ENCODE measurements at places on chromosomes 6 and 20.

DNA sequence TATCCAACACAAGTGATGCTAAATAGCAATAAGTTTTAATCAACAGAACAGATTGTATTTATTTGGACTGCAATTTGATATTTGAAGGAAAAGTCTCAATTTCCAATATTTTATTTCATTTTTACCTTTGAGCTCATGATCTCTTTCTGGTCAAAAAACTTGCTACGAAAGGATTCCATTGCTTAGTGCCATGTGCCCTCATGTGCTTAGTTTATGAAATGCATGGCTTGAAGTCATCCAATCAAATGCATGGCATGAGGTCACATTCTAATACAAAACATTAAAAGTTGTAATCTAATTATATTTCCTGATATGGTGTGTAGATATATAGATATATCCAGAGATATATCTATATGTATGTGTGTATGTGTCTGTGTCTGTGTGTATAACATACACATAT is 321.2 kb upstream of the ADGRB3 start:
- no peak for DNase-seq

- DNase-seq, result peak; percentile 96
These were observed 315.4 kb upstream of the SASH1 start for GRCh38 chr6:148027201-148027600.

DNA sequence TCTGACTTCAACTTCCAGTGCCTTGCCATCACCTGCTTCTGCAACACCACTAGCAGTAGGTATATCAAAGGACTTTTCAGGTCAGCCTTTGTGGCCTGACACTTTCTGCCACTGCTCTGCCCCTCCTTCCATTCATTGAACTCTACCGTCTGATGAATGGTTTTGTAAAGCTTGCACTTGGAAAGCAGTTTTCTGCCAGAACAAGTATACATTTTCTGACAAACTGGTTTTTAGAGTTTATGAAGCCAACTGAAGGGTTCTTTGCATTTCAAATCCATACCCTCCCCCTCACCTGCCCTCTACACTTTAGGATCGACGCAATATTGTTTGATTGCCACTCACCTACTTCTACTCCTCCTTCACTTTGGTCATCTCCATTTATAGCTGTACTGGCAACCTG is 603.1 kb downstream of the HACE1 start:
- DNase-seq, result no peak

GRCh38 chr6:3835055-3835731 is 14.0 kb upstream of the FAM50B start:
- no peak for DNase-seq

DNA sequence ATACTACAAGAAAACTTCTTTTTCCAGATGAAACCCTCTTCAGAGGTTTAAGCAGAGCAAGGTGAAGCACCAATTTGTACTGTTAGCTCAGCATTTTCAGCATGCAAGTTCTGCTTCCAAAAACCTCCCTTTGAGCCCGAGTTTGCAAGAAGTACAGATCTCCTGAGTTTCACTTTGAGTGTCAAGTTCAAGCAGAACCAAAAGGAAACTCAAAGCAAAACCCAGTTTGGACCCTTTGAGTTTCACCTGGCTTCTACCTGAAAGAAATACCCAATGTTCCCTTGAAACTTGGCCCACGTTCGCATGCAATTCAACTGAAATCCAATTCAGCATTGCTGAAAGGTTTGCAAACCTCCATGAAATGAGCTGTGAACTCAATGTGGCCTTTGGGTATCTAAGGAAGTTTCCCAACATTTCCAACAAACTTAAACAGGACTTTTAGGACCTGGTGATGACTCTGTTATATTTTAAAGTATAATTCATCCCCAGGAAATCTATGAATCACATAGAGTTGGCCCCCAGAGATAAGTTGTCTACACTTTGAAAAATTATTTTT is 62.9 kb upstream of the HBS1L start:
- no peak for DNase-seq

- peak; percentile 5 for DNase-seq
These were observed 370.8 kb upstream of the BTBD3 start for GRCh38 chr20:11546939-11547338.

DNA sequence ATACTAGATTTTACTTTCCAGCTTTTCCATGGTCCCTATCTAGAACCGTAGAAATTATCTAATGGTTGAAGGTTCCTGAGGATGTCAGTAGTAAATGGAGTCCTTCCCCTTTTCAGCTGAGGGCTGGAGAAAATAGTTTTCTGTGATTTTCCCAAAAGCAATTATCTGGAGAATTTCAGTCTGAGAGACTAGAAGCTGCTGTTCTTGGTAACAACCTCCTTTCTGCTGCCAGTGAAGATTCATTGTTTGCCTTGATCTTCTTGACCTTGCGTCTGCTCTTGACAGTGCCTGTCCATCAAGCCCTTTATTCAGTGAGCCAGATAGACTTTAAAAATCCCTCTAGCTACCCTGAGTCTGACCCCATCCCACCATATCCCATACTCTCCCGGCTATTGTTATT is 73.1 kb downstream of the PHACTR2 start:
- DNase-seq, result no peak

- DNase-seq, result no peak
These were observed 84.1 kb upstream of the SIRPA start for GRCh38 chr20:1810926-1811620.

DNA sequence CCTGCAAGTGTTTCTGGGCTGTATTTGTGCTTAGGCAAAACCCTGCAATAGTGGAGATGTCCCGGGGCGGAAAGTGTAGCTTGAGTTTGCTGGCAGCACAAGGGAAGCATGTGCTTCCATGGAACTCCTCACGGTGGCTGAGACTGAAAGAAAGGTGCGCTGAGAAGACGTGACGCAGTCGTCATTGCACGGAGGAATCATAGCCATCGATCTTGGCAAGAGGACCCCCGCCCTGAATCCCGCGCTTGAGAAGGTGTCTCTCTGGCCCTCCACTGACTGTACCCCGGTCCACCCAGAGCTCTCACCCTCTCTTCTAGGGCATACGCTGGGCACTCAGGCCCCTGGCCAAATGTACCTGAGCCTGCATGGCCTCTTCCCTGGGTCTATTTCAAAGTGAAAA is 1081.8 kb upstream of the DEFB115 start:
- DNase-seq, result no peak

DNA sequence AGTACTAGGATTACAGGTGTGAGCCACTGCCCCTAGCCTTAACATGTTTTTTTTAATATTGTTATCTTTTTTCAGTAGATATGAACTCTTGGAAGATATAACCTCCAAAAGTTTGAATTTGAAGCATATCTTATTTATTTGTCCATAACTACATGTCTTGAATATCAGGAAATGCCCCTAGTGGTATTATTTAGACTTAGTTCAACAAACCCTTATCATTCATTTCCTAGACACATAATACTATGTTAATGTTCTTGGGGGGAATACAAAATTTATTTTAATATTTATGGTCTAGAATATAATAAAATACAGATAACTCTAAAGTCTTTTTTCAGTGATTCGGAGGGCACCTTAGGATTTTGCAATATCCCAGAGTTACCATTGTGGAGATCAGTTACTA is 160.7 kb downstream of the HACE1 start:
- DNase-seq, result no peak

- DNase-seq, result no peak
These were observed 1024.3 kb upstream of the EYS start for GRCh38 chr6:66731310-66731709.

DNA sequence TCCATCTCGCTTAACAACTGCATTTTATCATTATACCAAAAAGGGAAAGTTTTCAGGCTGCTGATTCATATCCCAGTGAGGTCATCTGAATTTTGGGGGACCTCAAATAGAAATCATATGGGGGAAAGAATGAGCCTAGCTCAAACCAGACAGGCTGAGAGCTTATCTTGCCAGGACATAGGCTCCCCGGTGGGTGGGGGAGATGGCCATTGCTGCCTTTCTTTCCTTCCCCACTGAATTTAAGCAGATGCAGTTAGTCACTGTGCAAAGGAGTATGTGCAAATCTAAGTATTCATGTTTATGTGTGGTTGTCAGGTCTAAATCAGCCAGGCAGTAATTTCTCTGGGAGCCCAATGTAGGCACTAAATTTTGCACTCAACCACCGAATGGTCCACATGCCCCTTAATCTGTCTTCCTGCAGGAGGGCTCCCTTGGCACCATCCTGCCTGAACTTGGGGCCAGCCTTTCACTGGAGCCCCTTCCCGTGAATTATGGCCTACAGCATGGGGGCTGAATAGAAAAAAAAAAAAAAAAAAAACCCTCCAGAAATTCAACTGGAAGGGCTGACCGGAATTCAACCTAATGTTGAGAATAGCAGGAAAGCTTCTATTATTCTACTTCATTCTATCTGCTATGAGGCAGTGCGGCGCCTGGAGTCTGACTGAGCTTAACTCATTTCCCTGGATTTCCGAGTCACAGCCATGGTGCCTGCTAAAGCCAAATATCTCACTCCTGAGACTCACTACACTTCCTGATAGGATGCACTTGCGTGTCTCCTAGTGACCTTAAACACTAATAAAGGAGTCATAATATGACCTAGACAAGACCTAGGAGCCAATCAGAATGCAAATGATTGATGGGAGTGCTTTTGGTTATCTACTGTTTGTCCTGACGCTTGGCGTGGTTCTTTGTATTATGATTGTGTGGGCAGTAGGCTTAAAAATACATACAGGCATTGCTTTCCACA is 161.5 kb upstream of the HEY2 start:
- DNase-seq, result no peak

DNA sequence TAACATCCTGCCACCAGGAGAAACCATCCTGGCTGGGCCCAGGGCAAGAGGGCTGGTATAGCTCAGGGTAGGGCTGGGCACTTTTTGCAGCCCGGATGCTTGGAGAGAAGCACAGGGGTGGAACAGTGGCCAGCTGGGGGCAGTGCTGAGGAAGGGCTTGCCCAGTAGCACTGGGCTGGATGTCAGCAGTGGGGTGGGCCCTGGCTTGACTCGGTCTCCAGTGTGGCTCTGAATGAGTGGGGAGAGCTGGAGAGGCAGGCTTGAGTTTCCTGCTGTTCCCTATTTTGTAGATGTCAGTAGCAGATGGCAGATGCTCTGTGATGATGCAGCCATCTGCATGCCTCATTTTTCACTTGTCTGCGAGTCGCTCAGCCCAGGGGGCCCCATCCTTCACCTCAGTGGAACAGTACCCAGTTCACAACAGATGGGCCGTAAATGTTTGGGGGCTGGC is 56.3 kb upstream of the TULP1 start:
- no peak for DNase-seq

- DNase-seq, result no peak
These were observed 8.7 kb upstream of the TBX18 start for GRCh38 chr6:84773133-84773430.

DNA sequence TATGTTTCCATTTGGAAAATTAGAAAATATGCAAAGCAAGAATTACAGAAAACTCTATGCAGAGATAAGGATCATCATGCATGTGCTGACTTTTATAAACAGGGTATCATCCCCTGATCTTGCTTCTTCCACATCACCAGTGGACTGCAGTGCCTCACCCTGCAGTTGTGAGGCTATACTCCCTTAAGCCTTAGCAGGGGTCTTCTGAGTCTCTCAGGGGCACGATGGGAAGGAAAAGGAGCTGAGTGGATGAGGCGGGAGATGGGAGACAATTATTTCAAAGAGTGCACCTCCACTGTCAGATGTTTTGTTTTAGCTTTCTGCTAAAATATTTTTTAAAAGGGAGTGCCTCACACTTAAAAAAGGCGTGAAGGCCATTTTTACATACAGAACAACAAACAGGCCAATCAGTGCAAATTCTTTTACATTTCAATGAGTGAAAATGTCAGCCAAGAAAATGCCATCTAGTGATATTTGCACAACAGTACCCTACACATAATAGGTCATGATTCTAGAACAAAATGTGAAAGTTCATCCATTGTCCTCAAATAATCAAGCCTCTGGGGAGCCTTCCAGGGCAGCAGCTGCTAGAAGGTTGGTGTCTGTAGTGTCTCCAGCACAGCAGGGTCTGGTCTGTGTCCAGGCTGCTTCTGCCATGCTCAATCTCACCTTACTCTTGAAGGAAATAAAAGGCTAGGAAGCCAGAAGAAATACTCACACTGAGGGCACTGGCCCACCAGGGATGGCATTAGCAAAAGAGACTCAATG is 13.2 kb upstream of the SERPINB9 start:
- DNase-seq, result no peak

GRCh38 chr6:137661601-137662000 is 167.4 kb upstream of the OLIG3 start:
- no peak for DNase-seq

GRCh38 chr20:47317127-47317895 is 39.2 kb downstream of the ZMYND8 start:
- no peak for DNase-seq

- DNase-seq, result no peak
These were observed 122.8 kb upstream of the PTPN1 start for GRCh38 chr20:50387218-50387995.

DNA sequence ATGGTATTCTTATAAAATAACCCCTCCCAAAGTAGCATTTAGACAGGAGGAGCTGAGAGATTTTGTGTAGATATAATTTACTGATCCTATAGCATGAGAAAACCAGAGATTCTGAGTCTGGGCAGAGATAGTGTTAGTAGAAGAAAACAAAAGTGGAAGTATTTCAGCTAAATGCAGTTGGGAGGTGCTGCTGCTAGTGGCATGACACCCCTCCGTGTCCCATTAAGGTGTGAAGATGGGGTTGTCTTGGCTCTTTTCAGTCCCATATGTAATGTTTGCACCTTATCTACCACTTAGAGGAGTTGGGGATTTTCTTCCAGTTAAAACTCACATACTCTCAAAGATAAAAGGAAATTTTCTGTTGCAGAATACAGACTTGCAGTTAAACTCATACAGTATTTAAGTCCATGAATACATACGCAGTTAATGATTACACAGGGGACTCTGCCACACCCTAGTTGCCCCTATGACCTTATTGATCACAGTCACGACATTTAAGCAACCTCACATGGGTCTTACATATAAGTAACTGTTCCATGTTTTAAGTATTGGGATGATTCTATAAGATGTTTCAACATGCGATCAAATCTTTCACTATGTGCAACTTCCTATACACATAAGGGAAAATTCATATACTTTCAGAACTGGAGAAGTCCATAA is 11.5 kb downstream of the TAAR2 start:
- no peak for DNase-seq

GRCh38 chr6:109339906-109340678 is 42.2 kb downstream of the CD164 start:
- DNase-seq, result no peak

DNA sequence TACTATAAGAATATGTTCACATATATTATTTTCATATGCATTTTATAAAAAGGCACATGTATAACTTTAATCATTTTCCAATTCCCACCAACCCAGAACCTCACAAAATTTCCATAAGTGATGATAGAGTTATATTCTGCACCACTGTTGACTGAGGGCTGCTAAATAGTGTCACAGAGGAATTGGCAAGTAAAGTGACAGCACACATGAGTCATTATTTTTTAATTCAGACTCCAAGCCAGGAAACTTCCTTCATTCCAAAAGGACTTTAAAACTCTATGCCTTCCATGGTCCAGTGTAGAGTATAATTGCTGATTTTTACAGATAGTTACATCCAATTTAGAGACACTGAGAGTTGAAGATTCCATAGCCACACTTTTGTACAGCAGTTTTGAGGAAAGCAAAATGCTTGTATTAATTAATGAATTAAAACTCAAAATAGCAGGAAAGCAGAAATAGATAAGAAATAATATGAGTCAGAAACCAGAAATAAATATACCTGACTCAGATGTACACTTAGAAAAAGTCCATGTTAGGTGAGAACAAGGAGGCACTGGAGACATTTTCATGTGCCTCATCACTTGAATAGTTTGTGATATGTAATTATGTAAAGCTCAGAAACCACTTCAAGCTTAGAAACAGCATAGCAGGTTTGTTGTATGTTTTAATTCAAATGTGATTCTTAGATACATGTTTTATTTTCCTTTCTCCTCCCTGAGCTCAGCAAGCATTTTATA is 425.2 kb upstream of the OPRM1 start:
- DNase-seq, result no peak

GRCh38 chr6:53142810-53143209 is 5.8 kb downstream of the GCM1 start:
- DNase-seq, result no peak

Data from NCI-H146 (cell line).